ENCODE measurements at places on chromosomes 12 and 14.

DNA sequence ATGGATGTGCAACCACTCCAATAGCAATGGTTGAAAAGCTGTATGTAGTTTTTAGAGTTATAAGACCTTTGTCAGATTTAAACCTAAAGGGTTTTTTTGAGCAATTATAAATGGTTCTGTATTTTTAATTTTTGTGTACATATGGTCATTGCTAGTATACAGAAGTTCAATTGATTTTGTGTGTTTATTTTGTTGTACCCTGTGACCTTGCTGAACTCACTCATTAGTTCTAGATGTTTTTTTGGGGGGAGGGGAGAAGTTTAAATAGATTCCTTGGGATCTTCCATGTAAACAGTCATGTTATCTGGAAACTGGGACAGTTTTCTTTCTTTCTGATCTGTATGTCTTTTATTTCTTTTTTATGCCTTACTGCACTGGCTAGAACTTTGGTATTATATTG, 87.8 kb downstream of the MED13L start:
- no peaks in the 10 kb centered on the region for H3K27me3 ChIP-seq
- H3K4me1 ChIP-seq: peaks cover under 1% of the 10 kb centered on the region
- no peak for DNase-seq
- H3K27ac ChIP-seq: no peak overlapping the region

- no peak for DNase-seq
- H3K4me1 ChIP-seq: peaks cover 8% of the 10 kb centered on the region
- no peak overlapping the region for H3K4me3 ChIP-seq
- H3K36me3 ChIP-seq: no peaks in the 10 kb centered on the region
Measured at GRCh38 chr12:57868221-57868620, 21.7 kb upstream of the CTDSP2 start.

DNA sequence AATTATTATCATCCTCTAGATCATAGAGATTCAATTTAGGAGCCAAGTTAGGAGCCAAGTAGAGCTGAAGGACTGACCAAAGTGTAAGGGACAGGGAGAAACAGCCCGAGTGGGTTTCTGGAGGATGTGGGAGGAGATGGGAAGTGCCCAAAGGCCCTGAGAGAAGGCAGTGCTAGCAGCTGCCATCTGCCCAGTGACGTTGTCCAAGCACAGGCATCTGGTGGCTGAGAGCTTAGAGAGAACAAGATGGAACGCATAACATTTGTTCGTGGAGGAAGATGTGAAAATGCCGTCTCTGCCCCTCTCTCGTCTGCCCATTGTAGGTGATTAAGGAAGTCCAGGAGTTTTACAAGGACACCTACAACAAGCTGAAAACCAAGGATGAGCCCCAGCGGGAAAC, 34.7 kb downstream of the CD9 start:
- no peaks in the 10 kb centered on the region for H3K4me1 ChIP-seq
- H3K36me3 ChIP-seq: no peaks in the 10 kb centered on the region
- H3K4me3 ChIP-seq: no peak overlapping the region
- H3K27me3 ChIP-seq: peaks cover 11% of the 10 kb centered on the region
- no peak for DNase-seq

GRCh38 chr12:130870442-130871285, 1.2 kb upstream of the RAN start:
- peak overlapping the region; percentile 98 for H3K27ac ChIP-seq
- peaks cover 38% of the 10 kb centered on the region for H3K4me1 ChIP-seq
- peak; percentile 83 for DNase-seq
- peaks cover 34% of the 10 kb centered on the region for H3K36me3 ChIP-seq
- no peaks in the 10 kb centered on the region for H3K27me3 ChIP-seq
- H3K4me3 ChIP-seq: peak overlapping the region; percentile 41
